Substantia nigra (tissue), 51 donors: ENCODE measurements at places on chromosomes 11 and 22.

DNA sequence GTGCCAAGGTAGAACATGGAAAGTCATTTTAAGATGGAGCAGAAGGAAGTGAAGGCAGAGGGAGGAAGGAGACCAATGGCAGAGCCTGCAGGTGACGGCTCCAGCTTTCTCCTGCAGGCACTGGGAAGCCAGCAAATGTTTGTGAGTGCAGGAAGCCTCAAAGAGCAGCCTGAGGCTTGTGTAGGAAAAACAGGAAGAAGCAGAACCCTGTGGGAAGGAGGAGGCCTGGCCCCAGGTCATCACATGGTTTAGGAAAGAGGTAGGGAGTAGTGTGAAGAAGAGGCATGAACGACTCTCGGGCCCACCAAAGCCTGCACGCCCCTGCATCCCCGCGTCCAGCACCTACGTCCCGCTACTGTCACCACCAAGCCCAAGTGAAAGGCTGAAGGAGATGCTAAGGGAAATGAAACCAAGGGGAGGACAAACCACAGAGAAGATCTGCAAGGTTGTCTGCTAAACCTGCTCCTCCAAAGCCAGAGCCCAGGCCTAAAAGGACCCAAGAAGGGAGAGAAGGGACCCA is 151.5 kb downstream of the CHST1 start:
- no peak for DNase-seq

GRCh38 chr22:36405671-36406538 is 18.1 kb upstream of the MYH9 start:
- DNase-seq, result no peak

DNA sequence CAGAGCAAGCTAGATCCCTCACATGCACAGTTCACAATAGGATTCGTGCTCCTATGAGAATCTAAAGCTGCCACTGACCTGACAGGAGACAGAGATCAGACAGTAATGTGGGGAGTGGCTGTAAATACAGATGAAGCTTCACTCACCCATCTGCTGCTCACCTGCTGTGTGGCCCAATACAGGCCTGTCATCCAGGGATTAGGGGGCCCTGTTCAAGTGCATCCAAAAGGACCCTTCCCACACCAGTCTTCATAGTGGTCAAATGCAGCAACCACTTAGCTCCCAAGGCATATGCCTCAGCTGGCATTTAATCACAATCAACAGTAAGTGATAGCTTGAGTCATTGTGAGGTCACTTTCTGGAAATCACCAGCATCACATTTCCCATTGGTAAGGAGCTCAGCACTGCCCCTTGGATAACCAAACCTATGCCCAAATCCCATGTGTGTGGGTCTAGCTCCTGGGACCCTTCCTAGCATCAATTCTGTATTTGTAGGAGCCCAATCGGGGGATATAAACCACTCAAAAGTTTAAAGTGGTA is 65.6 kb downstream of the OR4C45 start:
- no peak for DNase-seq

- DNase-seq, result no peak
Measured at GRCh38 chr22:37045958-37046357, 5.6 kb upstream of the KCTD17 start.

GRCh38 chr11:93099806-93100205 is 98.0 kb downstream of the SLC36A4 start:
- no peak for DNase-seq

GRCh38 chr11:134980819-134981710 is 569.0 kb upstream of the B3GAT1 start:
- DNase-seq, result no peak

GRCh38 chr11:119262668-119263351 is 54.1 kb downstream of the MCAM start:
- no peak for DNase-seq

GRCh38 chr11:70555078-70555477 is 156.7 kb downstream of the CTTN start:
- DNase-seq, result no peak

DNA sequence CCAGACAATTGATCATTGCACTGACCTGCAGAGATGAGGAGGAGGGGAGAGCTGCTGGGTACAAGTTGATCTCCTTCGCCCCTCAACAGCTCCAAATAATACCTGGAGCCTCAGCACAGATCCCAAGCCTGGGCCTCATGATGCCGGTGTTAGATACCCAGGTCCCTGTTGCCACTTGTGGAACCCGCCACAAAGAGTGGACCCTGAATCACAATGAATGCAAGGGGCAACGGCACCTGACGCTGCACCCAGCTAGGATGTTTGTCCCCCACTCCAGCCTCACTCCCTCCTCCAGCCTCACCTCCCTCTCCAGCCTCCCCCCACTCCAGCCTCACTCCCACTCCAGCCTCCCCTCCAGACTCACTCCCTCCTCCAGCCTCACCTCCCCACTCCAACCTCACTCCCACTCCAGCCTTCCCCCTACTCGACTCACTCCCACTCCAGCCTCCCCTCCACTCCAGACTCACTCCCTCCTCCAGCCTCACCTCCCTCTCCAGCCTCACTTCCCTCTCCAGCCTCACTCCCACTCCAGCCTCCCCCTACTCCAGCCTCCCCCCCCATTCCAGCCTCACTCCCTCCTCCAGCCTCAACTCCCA is 879.0 kb downstream of the BRD1 start:
- no peak for DNase-seq

- DNase-seq, result no peak
Measured at GRCh38 chr22:17931400-17931825, 92.9 kb downstream of the MICAL3 start.

DNA sequence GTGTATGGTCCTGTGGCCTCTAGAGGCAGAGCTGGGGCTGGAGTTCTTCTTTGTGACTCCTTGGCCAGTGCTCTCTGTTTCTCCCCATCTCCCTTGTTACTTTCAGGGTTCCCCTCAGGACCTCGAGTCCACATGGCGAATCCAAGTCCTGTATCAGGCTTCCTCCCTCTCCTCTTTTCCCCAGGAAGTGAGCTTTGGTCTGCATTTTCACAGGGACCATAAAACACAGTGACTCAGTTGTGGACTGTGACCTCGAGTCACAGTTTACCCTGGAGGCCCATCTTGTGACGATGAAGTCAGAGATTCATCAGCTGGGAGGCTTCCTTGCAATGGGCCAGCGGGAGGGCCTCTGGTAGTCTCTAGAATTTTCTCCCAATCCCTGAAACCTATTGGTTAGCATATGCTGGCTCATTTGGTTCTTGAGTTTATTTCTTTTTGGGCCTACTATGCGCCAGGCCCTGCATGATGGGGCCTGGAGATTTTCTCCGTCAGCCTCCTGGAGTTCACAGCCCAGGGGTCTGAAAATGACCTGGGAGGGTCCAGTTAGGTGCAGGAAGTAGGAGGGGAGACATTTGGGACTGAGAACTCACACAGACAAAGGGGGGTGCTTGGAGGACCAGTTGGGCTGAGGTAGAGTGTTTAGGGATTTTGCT is 100.8 kb downstream of the KIAA1671 start:
- no peak for DNase-seq

DNA sequence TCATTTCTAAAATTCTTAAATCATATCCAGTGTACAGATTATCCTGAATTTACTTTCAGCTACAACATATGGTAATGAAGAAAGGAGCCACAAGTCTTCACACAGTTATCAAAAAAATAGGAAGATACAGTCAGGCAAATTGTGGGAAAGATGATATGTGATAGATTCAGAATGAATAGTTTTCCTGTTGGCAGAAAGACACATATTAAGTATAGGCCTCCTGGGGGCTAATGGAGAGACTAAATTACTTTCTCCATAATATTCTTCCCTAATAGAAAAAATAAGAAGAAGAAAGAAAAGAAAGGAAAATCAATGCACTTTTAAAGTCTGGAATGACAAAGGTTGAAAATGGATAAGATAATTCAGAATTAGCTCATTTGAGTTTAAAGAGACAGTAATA is 2073.5 kb downstream of the LRRC4C start:
- no peak for DNase-seq

DNA sequence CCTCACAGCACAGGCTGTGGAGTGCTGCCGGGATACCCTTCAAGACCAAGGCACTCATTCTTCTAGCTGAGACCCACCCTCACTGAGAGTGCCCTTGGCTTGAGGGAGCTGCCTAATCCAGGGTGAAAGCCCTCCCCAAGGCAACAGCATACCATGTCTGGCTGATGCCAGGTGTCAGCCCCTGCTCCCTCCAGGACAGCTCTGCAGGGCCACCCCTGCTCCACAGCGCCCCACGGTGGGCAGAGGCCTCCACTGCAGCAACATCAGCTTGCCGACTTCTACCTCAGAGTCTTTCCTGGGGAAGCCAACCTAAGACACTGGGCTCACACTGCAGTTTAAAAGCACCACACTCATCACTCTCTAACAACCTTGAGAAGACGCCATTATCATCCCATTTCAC is 29.0 kb downstream of the TTLL1 start:
- DNase-seq, result no peak

DNA sequence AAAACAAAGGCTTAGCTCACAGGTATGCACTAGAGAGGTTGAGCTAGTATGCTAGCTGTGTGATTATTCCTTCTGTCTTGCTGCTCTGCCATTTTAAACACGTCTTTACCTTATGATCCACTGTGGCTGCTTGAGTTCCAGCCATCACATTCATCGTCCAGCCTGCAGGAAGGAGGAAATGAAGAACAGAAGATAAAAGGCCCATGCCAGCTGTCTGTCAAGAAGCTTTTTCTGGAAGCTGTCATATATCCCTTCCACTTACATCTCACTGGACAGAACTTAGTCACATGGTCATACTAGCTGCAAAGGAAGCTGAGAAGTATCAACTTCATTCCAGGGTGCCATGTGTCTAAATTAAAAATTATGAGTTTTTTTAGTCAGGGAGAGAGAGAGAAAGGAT is 9.5 kb downstream of the PRDX5 start:
- DNase-seq, result no peak

DNA sequence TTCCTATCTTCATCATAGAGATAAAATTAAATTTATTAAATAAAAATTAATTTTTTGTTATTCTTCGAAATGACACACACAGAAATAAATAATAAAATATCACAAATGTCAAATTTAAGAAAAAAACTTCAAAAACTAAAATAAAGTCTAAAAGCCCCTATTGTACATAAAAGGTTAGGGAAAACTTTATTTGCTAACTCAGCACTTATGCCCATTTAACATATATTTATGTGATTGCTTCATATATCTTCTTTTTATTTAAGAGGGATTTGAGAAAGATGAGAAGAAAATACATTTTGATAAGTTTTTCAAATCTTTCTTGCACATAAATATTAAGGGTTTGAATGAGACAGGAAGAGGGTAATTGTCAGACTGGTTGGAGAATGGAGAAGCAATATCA is 2350.4 kb upstream of the RAG2 start:
- DNase-seq, result no peak

GRCh38 chr11:134861490-134862104 is 449.6 kb upstream of the B3GAT1 start:
- no peak for DNase-seq

GRCh38 chr11:47667555-47667954 is 25.2 kb upstream of the MTCH2 start:
- no peak for DNase-seq

DNA sequence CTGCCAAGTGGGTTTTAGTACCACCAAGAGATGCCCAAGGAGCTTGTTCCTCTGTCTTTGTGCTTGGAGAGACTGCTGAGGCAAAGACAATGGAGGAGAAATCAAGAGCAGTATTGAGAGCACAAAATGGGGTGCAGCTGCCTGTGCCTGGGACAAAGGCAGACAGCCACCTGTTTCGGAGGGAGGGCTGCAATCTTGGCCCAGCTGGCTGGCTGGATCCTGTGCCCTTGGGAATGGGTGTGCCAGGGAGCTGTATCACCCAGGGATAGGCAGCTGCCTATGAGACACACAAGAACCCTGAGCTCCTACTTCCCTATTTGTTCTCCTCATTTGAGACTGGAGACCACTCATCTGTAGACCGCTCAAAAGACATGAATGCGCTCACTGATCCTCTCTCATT is 23.3 kb upstream of the CHRM4 start:
- no peak for DNase-seq

DNA sequence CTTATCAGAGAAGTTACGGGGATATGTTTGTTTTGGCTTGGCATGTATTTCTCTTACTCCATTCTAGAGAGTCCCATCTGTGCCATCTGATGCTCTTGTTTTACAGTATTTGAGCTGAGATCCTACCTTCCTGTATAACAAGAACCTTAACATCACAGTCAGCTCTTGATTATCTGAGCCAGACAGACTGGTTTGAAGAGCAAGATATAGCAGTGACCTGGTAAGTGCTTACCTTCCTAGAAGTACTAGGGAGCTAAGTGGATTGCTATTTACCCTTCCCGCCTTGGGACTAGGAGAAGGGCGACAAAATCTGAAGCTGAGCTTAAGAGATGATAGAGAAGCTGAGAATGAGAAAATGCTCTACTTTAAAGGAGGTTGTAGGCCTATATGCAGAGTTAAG is 235.3 kb downstream of the CSNK2A3 start:
- no peak for DNase-seq

DNA sequence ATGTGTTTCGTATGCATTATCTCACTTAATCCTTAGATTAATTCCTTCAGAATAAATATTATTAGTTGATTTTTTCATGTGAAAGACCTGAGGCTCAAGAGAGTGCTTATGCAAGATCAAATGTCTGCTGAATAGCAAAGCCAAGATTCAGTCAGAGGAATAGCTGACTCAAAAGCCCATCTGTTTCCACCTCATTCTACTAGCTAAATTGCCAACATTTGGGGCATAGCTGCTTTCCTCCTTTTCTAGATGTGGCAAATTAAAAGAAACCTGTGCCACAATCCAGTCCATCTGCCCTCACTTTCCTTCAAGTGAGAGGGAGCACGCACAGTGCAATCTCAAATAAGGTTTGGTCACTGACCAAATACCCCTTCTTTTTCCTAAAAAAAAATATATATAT is 121.1 kb downstream of the PAX6 start:
- DNase-seq, result no peak
